ENCODE measurements at places on chromosomes 6 and 20.
A peak's percentile ranks its signal among the peaks of the same experiment; 100 is the strongest.

- no peak for DNase-seq
Measured at GRCh38 chr6:36843170-36843569, 3.9 kb upstream of the CPNE5 start.

DNA sequence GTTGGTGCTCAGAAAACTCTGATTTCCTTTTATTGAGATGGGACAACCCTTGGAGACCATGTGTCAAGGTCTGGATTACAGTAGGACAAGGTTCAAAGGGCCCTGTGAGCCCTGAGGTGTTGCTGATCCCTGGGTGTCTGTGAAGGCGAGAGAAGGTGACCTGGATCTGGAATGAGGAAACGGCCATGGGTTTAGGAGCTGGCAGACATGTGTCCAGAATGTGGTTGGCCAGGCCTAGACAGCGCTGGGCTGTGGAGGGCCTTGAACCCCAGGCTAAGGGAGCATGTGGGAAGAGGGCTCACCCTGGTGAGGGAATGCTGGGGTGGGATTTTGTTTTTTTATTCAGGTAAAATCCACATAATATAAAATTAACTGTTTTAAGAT, 24.9 kb downstream of the PCMTD2 start:
- no peak for DNase-seq

- peak; percentile 65 for DNase-seq
Measured at GRCh38 chr6:132648356-132648755, 10.6 kb downstream of the TAAR1 start.

DNA sequence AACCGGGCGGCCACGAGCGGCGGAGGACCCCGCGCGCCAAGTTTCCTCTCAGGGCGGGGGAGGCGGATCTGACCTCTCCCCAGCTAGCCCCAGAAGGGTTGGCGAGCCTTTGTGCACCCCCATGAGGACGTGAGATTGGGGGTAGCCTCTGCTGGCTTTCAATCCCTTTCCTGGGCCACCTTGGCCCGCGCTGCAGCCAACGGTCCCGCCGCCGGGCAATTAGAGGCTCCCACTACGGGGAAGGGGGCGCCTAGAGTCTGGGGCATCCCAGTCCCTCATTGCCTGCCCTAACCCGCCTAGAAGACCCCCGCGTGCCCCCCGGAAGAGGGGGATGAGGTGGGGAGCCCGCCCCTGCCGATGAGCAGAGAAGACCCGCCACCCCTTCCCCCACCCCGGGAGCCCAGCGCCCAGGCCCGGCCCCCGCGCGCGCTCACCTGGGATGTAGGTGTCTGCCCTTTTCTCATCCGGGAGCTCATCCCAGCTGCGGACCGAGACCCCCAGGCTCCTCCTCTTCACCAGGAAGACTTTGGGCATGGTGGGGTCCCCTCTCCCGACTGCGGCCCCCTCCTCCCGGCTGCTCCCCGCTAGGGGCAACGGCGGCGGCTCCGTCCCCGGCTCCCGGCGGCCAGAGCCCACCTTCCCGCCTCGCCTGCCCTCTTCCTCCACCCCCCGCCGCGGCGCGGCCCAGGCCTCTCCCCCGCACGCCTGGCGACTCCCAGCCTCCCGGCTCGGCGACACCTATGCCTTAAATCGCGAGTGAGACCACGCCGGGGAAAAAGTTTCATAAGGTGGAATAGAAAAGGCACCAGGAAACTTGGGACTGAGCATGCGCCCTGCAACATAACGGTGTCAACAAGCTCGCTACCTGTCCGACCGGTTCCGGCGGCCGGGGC, at the start of gene OVOL2:
Gene OVOL2, minus strand, starts transcription at position 816 of the 893 bp plus-strand sequence. Its CDS starts 282 bp downstream, at position 534.
- DNase-seq = no peak

GRCh38 chr6:105646391-105646867, 243.5 kb upstream of the PREP start:
- peak; percentile 11 for DNase-seq

DNA sequence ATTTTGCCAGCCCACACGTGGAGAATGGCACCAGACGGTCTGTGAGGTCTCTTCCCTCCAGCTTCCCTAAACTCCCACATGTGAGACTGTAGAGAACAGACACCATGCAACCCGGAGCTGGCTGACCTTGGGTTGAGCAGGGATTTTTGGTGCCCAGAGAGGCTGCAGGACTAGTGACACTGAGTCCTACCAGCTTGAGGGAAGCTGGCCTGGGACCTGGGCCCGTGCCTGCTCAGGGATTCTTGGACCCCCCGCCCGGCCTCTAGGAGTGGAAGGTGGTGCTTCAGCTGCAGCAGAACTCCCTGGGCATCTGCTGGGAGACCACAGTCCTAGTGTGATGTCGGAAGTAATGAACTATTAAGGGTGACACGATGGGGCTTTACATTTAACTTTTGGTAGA, 3.2 kb downstream of the PSMG4 start:
- DNase-seq = no peak

- DNase-seq = no peak
Measured at GRCh38 chr6:151869345-151869744, 61.9 kb downstream of the ESR1 start.

GRCh38 chr6:134642279-134642678, 307.6 kb downstream of the ALDH8A1 start:
- no peak for DNase-seq

GRCh38 chr6:4632421-4632820, 143.8 kb upstream of the CDYL start:
- no peak for DNase-seq

DNA sequence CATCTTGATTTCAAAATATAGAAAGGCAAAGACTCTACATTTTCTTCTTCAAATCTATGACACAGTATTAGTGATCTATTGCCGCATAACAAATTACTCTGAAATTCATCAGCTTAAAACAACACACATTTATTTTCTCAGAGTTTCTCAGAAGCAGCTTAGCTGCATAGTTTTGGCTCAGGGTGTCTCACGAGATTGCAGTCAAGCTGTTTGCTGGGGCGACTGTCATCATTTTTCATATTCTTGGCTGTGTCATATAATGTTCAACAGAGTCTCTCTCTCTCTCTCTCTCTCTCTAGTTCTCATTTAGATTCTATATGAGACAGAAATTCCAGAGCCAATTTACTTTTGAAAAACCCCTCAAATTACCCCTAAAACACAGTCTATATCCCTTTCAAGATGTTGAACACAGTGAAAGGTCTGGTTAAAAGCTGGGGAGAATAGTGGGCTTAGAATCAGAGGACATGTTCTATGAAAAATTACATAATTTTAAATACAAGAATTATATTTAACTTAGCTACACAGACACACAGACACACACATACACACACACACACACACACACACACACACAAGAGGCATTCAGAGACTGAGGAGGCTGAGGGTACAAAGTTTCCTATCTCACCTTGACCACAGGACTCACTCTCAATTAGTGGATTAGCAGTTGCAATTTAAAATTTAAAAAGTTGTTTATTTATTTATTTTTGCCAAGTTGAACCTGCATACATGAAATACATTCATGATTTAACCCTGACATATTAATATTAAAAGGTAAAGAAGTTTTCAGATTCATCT, 86.7 kb downstream of the MKKS start:
- no peak for DNase-seq

GRCh38 chr6:109791301-109791700, 100.2 kb downstream of the FIG4 start:
- DNase-seq = no peak

GRCh38 chr6:97394160-97394748, 111.2 kb upstream of the MMS22L start:
- DNase-seq = peak; percentile 50

DNA sequence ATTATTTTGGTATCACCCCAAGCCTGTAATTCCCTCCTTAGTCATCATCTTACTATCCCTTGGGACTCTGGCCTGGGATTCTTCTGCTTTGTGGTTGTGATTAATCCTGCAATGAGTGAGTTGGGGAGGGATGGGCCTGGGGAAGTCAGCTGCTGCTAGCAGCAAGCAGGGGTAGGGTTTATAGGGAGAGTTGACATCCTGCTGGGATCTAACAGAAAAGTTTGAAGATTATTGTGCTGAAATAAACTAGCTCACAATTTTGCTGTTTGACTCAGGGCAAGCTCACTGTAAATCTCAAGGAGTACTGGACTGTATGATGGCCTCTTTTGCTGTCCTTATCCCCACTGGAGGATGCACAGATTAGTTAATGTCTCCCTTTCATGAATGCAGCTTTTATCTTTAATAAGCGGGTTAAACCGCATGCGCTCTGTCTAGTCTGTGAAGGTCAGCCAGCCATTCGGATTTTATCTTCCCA, 83.4 kb downstream of the JARID2 start:
- DNase-seq = peak; percentile 78

GRCh38 chr20:33475381-33476152, 14.3 kb upstream of the CBFA2T2 start:
- no peak for DNase-seq

- no peak for DNase-seq
Measured at GRCh38 chr20:50504231-50504823, 5.9 kb upstream of the PTPN1 start.

- DNase-seq = no peak
Measured at GRCh38 chr20:2973574-2973973, 69.8 kb upstream of the GNRH2 start.

- no peak for DNase-seq
Measured at GRCh38 chr20:23061262-23061661, 11.8 kb upstream of the THBD start.

GRCh38 chr20:45032276-45032675, 66.0 kb downstream of the STK4 start:
- no peak for DNase-seq

- peak; percentile 94 for DNase-seq
Measured at GRCh38 chr20:19889011-19889953, 127.9 kb upstream of the NAA20 start.

- DNase-seq = no peak
Measured at GRCh38 chr20:11344939-11345338, 572.8 kb upstream of the BTBD3 start.

DNA sequence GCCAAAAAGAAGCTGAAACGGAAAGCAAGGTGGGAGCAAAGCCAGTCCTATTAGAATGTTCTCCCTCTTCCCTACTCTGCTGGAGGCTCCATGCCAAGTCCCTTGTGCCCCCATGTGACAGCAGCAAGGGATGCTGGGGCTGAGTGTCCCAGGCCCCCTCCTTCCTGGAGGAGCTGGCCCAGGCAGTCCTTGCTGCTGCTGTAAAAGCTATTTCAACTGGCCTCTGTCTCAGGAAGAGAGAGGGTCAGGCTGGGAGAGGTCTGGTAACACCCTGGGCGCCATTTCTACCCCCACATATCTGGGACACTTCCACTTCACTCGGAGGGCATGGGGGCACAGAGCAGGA, 25.0 kb downstream of the TTBK1 start:
- DNase-seq = no peak

DNA sequence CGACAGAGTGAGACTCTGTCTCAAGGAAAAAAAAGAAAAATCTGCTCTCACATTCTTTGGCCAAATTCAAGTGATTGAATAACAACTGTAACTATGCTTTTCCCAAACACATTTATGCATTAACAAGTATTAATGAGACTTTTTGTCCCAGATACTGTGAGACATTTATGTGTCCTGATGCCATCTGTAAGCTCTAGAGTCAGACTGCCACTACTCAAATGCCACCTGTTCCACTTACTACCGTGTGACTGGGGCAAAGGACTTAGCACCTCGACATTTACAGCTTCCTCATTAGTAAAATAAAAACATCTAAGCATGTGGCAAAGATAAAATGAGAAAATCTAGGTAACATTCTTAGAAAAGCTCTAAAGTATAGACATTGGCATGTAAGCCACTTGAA, 178.1 kb upstream of the MARCKS start:
- no peak for DNase-seq

DNA sequence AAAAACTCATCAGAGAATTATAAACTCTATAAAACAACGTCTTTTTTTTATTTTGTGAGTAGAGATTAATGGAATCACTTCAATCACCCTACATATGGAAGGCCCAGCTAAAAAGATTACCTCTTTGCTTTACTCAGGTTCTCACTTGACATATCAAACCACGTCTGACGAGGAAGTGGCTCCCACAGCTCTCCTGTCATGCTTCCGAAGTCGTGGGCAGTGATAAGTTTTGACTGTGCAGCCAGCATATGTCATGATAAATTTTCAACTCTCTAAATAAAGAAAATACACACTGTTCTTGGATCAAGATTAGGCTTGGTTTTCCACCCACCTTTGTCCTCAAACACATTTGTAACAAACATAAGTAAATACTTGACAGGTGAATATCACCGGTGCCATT, 279.5 kb upstream of the RNF217 start:
- DNase-seq = no peak

GRCh38 chr20:48169650-48170225, 384.5 kb upstream of the SULF2 start:
- no peak for DNase-seq

Data from iris pigment epithelial cell (primary cell).